ENCODE measurements at places on chromosomes 2 and 18.

DNA sequence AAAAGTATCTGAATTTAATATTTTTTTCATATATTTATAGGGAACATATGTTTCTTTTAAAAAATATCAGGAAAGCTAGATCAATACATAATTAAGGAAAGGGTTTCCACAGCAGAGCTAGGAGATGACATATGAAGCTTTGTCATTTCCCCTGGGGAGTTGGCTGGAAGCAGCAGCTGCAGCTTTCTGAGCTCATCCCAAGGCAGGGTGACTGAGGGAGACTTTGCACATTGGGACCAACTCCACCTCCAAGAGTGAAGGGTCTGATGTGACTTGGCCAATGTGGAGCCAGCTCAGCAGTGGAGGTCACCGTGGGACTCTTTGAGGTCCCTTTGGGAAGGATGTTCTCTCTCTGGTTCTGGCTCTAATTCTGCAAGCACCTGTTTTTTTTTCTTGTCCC, 315.1 kb downstream of the RDH14 start:
- DNase-seq = no peak

DNA sequence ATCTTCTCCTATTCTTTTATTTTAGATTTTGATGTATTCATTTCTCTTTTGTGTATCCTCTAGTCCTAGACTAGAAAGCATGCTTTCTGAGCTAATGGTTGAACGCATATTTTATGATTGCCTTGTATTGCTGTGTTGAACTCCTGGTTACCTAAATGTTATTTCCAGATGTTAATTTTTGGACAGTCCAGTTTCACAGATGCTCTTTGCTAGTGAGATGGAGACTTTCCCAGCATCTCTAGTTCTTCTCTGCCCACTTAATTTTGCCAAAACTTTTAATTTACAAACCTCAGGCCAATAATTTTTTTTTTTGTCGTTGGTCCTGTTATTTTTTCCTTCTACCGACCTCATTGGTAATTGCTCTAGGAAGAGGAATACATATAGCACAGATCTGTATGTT, 153.2 kb downstream of the HAUS1 start:
- DNase-seq = no peak

DNA sequence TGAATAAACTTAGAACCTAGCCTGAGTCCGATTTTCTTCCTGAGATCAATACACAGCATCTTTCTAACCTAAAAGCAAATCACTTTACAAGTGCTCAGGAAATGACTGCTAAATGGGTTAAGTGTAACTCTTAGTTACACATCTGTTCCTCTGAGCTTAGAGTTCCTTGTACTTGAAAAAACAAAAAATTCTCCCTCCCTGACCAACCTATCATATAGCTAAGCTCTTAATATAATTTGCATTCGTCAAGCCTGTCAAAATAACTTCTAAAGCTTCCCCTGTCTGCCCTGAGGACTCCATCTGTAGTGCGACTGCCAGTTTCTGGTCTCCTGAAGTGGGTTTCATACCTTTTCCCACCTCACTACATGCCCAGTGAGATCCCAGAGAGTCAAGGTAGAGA, 190.4 kb downstream of the NCK2 start:
- DNase-seq = no peak

DNA sequence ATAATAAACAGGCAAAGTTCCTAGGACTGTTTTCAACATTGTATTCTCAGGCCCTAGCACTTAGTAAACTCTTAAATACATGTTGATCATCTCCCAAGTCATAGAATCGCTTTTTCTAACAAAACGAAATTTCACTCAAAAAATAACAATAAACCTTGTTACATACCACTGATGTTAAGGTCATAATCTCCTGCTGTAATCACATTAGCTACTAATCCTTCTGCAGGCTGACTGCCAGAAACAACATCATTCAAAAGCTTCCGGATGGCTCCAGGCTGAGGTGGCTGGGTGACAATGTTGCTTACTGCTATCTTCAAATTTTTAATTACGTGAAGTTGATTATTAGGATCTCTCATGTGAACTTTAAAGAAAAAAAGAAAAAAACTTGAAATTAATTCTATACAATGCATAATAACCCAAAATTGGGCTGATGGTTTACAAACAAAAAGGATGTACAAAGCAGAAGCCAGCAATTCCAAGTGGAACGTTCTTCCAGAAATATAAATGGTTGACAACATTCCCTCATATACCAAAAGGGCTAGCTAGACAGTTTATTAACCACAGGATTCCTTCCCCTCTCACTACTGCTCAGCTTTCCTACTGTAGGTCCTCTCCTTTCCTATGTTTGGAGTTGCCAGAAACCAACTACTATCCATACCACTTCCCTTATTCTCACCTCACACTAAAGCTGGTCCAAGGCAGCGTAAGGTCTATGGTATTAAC, 11.6 kb downstream of the TRAPPC8 start:
- DNase-seq = no peak

DNA sequence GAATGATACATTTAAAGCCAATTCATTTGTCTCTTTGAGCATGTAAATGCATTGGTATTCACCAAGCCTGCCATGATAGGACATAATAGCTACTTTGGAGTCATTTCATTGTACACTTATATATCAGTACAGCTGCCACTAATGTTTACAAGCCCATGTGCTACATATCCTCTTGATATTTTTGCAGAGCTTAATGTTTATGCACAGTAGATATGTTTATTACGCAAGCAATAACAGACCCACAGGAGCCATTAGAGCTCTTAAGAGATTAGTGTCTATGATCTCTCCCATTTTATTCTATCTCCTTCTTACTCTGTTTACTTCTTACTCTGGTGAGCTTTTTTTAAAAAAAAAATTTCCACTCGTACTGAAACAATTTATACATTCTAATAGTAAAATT, 1132.1 kb upstream of the ZEB2 start:
- DNase-seq = no peak

DNA sequence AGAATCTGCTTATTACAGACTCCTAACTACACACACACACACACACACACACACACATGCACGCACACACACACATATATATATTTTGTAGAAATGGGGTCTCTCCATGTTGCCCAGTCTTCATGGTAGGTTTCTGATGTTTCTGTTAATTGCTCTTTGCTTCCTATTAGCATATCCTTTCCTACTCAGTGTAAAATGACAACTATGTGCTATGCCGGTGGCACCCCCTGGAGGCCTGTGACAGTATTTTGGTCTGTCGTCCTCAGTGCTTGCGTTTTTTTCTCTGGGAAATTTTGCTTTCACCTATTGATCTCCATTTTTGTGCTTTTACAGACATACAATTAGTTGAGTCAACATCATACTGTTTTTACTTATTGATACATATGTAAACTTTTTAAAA, 322.1 kb downstream of the LRRTM1 start:
- no peak for DNase-seq

DNA sequence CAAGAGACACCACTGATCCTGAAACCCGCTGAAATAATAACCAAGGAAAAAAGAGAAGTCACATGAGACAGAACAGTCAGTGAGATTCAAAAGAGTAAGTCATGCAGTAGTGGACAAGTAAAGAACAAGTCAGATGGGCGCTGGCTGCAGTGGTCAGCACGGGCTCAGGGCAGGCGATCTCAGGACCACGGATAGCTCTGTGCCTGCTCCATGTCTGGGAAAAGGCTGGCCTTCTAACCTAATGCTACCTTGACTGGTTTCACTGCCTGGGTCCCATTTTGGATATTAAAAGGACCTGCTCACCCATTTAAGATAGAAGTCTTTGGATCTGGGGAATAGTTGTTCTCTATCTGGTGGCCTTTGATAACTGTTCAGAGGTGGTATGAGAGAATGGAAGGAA, 61.7 kb upstream of the LCLAT1 start:
- DNase-seq = no peak

DNA sequence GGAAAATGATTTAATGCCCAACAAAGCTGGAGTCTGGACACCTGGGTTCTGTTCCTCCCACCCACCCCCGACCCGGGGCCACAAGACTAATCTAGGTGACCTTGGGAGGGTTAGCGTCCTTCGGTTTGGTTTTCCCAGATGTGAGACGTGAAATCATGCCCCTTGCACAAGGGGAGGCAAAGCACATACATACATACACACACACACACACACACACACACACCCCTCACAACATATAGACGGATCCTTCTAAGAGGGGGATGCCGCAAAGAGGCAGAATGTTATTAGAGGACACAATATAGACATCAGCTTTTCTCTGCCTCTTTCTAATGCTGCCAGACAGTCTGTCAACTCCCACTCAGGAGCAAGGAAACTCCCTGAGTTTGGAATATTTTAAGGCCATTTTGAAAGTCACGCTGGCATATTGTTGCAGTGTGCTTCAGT, 616 bp upstream of the RBMS1 start:
- no peak for DNase-seq

- no peak for DNase-seq
These were observed 15.4 kb downstream of the PPM1B start for GRCh38 chr2:44184106-44184505.

Data from memory B cell (primary cell).